ENCODE measurements at places on chromosomes 16 and 17.

- no peak for DNase-seq
Observed at GRCh38 chr17:82384051-82384729, 12.6 kb downstream of the UTS2R start.

DNA sequence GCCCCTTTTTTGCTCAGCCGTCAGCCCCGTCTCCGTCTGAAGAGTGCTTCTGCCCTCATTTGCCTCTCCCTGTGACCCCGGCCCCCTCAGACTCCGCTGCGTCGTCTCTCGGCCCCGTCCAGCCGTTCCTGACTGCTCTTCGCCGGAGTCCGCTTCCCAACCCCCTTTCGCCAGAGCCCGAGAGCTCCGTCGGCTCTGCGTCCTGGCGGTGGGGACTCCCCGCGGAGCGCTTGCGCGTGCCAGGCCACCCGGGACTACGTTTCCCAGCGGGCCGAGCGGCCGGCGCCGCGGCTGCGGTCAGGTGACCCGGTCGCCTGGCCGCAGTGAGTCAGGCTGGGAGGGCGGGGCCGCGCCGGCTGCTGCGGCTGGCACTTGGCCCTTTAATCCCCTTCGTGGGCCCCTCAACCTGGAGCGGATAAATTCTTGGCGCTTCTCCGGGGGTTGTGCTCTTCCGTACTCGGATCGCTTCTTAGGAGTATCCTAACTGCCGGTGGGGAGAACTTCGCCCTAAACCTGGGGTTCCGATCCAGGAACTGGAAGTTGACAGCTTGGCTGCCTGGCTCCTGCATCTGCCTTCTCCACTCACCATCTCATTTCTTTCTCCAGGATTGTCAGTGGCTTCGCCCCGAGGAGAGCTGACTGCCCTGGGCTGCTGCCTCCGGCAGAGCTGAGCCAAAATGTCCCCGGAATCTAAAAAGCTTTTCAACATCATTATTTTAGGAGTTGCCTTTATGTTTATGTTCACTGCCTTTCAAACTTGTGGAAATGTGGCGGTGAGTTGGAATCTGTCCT, at the start of gene MFSD11:
Gene MFSD11, plus strand, starts transcription at position 444 of the 792 bp plus-strand sequence. Its CDS starts 234 bp downstream, at position 678.
- peak; percentile 84 for DNase-seq

DNA sequence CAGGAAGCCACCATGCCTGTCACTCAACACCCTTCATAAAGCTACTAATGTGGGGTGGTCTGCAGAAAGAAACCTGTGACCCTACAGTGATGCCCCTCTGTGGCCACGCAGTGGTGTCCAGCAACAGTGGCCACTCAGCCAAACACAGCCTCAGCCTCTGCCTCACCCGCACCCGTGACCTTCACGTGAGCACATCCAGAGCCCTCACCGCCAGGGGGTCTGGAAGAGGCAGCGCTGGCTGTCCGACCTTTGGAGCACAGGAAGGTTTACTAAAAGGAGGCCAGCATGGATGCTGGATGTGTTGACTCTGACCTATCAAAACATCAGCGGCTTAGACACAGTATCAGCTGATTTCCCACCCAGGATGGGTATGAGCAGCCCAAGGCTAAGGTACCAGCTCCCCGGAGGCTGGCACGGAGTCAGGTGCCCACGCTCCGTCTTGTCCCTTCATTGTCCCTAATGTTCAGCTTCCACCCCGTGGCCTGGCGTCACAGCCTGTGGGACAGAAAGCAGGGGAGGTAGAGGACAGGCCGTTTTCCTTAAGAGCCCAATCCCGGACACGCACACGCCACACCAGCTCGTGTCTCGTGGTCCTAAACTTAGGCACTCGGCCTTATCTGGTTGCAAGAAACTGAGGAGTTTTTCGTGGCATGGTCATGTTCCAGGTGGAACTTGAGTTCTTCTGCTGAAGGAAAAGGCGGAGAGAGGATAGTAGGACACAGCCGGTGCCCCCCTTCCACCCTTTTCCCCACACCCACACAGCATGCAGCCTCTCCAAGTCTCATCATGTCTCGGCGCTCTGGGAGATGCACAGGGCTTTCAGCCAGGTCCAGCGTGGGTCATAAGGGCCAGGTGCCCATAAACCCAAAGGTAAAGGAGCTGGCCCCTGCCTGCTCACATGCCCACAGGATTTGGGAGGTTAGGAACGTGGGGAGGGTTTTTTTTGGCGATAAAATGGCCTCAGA, 49.7 kb upstream of the ENDOV start:
- DNase-seq: no peak

DNA sequence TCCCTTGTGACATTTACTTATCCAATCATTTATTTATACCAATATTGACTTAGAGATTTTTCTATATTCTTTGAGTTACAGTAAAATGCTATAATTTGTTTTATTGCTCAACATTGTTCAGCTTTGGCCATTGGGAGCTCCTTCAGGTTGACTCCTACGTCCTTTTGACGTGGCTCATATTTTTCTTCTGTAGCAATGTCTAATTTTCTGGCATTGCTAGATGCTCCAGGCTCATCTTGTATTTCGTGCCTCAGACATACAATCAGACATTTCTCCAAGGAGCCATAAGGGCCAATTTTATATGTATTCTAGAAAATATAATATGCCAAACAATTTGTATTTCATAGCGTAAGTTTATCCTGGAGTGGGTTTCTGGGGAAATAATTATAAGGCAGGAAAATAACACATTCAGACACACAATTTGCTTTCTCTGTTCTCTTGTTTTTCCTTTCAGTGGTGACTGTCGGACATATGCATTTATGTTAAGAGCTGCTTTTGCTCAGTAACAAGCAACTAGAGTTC, 355.1 kb upstream of the MON1B start:
- DNase-seq: no peak

DNA sequence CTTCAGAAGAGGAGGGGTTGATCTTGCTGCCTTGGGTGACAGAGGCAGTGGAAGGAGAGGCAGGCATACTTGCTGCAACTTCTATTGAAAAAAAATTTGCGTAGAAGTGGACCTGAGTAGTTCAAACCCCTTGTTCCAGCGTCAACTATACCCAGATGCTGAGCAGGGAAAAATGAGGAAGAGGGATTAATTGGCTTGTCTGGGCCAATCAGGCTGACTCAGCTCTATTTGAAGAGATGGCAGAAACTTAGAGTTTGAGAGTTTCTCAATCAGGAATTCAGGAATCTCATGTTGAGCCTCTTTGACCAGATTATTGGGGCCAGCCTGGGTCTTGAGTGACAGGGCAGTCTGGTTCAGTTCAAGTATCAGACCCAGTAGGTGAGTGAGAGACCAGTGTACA, 17.6 kb downstream of the CASC3 start:
- no peak for DNase-seq

GRCh38 chr16:4989391-4990006, 31.4 kb downstream of the SEC14L5 start:
- no peak for DNase-seq

- no peak for DNase-seq
Observed at GRCh38 chr17:56577843-56578204, 15.7 kb upstream of the NOG start.

- no peak for DNase-seq
Observed at GRCh38 chr17:72273289-72274056, 152.7 kb downstream of the SOX9 start.

DNA sequence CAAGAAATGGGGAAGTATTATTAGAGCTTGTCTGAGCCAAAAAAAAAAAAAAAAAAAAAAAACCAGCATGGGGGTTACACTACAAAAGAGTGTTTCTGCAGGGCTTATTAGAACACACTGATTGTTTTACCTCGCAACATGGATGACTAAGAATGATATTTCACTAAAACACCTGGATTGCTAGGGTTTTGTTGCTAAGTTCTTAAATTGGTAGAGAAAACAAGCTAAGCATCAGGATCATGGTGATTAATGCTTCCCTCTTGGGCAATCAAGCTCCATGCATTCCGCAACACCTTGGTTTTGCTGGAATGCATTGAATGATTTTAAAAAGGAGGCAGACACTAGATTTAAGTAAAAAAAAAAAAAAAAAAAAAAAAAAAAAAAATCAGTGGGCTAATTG, 931.4 kb upstream of the CDH8 start:
- no peak for DNase-seq

DNA sequence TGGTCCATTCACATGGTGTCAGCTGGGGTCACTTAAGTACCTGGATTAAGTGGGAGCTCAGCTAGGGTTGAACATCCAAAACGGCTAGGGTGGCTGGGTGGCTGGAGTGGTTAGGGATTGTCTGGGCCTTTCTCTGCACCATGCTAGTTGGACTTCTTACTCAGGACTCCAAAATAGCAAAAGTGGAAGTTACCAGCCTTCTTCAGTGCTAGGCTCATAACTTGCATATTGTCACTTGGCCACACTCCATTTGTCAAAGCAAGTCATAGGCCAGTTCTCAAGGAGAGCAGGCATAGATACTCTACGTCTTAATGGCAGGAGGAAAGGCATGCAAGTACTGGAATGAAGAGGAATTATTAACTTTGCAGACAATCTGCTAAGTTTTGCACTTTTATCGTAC, 69.7 kb downstream of the ESRP2 start:
- DNase-seq: no peak

DNA sequence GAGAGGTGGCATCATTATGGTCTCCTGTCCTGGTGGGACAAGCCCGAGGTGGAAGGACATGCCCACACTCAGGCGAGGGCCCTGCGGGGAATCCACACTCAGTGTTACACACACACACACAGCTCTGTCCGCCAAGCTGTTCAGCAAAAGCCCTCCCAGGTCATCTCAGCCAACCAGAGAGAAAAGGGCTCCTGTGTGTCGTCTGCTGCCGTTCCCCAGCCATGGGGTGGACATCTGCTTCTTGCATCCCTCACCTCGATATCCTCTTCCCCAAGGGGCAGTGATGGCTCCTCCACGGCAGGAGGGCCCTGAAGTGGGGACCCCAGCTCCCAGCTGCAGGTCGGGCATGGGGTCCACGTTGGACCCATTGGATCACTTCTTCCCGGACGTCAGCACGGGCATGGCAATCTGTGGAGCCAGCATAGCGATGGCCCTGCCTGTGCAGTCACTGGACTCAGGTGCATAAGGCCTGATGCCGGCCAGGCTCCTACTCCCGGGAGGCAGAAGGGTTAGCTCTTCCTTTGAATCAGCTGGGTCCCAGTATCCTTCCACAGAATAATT, 290.1 kb downstream of the C16orf95 start:
- no peak for DNase-seq

DNA sequence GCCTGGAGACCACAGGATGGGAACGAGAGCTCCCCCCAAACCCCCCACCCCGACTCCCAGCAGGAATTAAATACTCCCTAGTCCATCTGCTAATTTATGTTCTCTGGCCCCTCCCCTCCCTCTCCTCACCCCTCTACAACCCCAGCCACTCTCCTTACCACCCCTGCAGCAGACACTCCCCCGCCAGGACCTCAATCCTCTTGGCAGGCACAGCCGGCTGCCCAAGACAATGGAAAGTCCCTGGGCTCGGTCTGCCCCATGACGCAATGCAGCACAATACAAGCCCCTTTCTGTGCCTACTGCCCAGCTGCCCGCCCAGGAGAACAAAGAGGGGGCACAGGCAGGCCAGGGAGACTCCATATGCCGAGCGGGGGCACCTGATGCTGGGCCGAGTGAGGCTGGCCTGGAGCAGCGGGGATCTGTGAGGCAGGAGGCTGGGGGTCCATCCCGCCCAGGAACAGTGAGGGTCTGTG, 30.3 kb upstream of the CDC42EP4 start:
- no peak for DNase-seq

DNA sequence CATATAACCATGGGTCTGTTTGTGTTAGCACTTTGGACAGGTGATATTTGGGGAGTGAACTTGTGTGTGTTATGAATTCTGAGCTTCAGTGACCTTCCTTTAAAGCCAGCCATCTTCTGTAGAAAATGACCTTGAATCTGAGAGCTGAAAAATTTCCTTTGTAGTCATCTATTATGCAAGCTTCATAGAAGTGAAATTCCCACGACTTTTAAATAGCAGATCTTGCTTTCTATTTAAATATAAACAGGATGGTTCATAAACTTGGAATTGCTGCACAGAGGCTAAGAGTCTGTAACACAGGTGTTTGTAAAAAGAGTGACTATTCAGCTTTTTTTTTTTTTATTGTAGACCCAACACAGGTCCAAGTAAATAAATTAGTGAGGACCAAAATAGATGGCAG, 85.5 kb downstream of the MARCHF10 start:
- DNase-seq: no peak

GRCh38 chr17:44906010-44906646, 6.9 kb upstream of the EFTUD2 start:
- no peak for DNase-seq

DNA sequence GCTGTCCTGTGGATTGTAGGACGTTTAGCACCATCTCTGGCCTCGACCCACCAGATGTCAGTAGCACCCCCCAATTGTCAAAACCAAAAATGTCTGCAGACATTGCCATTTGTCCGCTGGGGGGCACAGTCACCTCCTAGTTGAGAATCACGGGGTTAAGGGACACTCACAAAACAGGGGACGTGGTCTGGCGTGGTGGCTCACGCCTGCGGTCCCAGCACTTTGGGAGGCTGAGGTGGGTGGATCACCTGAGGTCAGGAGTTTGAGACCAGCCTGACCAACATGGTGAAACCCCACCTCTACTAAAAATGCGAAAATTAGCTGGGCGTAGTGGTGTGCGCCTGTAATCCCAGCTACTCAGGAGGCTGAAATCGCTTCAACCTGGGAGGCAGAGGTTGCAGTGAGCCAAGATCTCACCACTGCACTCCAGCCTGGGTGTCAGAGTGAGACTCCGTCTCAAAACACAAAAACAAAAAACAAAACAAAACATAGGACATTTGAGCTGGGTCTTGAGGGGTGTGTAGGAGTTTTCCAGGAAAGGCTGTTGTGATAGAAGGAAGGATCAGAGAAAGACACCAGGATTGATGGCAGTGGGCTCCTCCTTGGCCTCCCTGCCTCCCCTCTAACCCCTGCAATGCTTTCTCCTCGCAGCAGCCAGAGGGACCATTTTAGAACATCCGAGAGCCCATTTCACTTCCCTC, 171.8 kb upstream of the GSE1 start:
- DNase-seq: no peak

- no peak for DNase-seq
Observed at GRCh38 chr16:1809281-1809801, 15.8 kb upstream of the IGFALS start.

GRCh38 chr17:59388069-59388556, 56.7 kb downstream of the YPEL2 start:
- DNase-seq: no peak

GRCh38 chr16:30745082-30745481, 3.1 kb upstream of the PHKG2 start:
- DNase-seq: no peak

DNA sequence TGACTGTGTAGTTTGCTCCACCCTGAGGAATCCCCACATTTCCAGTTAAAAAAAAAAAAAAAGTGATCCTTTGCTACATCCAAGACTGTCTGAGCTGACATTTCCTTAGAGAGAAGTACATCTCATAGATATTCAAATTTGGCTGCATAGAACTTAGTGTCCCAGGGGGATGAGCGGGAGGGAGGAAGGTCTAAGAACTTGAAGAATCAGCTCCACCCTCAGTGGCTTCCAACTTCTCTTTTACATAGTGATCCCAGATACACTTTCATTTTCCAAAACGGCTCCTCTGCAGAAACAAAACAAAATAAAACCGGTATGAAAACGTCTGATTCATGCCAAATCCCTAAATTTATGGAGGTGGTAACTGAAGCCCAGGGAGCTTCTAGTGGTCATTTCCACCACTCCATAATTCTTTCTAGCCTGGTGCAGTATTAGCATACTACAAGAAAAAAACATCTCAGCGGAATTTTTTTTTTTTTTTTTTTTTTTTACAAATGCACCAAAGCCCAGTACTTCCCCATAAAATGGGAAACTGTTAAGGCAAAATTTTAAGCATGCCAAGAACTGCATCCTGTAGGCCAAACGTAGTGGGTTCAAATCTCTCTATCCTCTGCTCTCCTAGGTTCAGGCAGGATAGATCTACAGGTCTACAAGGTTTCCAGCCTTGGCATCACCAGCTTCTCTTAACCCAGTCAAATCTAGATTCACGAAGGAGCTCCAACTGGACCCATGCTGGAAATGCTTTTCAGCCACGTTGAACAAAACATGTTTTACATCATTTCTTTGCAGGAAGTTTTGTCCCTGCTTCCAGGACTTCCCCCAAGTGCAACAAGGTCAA, 29.3 kb downstream of the MAF start:
- no peak for DNase-seq

Data from NCI-H2081 treated with DMSO at 0.1 percent for 48 hours (cell line).